ENCODE measurements at places on chromosomes 2 and 18.

GRCh38 chr2:205527801-205528200 is 154.5 kb upstream of the NRP2 start:
- DNase-seq = no peak

DNA sequence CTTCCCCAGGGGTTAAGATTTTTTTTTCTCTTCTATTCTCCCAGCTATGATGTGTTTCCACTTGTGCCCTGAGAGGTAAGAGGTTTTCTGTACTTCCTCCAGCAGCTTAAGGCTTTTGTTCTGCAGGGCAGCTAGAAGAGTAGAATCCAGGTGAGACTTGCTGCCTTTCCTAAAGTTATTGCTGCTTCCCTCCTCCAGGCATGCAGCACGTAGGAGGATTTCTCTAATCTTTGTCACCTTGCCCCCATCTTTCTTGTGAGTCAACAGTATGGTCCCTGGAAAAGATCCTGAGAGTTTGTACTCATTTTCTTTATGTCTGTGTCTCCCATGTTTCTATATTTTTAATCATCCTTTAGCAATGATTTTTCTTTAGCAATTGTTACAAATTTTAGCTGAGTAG is 462.2 kb downstream of the SETBP1 start:
- DNase-seq = no peak

- no peak for DNase-seq
These were observed 44.3 kb downstream of the MYCN start for GRCh38 chr2:15984368-15985255.

DNA sequence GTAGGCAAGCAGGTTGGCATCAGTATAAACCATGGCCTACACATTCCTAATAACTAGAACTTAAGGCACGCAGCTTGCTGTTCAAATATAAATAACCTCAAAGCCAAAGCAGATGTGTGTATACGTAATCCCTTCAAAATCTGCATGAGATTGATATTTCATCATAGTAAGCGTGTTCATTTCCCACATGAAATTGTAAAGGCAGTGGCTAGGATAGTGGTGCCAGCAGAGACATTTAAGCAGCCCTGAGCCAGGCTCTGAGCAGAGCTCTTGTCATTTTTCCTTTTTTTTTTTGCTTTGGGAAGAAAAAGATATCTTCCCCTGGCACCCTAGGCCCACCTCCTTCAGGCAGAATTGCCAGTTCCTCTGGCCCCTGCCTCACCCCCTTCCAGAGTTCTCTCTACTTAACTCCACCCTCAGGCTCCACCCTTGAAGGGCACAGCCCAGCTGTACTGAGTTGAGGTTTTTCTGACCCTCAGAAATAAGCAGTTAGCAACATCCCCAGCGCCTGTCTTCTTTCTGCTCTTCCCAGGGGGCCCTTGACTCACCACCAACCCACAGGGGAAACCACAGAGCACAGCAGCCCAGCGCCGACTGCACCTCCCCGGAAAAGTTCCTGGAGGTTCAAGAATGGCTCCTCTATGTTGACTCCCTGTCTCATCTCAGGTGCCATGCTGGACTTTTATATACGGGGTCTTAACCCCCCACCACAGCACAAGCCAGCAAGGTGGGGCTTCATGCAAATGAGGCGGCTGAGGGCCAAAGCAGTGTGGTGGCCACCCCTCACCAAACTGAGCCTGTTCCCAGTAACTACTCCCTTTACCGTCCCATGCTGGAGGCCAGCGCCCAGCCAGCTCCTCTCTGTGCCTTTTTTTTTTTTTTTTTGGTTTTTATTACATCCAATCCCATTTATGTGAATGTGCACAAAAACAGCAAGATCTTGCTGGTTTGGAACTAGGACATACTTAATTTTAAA is 84.7 kb downstream of the EHD3 start:
- DNase-seq = no peak

DNA sequence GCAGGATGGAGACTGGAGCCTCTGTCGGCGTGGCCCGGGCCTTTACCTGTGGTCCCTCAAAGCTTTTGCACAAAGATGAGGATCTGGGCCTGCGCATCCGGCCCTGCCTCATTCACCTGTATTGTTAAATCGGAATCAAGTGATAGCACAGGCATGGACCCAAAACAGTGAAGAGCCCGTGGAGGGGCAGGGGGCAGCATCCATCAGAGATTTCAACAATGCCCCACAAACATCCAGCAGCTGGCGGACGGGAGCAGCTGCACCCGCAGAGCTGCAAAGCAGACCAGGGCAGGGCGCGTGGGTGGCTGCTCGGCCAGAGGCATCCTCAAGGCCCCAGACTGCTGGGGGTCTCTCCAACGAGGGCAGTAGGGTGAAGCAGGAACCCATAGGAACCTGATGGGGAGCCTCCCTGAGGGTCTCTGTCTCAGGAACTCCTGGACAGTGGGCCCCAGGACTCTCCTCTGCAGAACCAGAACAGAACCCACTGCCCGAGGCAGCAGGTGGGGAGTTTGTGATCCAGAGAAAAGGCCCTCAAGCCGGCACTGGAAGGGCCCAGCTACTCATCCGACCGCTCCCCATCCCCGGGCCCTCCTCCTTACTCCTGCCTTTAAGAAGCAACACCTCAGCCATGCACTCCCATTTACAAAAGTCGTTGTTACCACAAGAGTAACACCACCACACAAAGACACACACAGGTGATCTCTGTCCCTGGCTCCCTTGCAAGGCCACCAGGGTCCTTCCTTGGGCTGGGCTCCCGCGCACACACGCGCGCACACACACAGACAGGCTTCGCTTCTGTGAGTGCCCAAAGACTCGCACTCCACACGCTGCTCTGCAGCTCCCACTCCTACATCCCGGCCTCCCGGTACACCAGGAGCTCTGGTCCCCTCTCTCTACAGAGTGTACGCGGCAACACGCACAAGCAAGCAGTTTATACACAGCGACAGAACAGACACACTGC is 28.8 kb downstream of the HDAC4 start:
- no peak for DNase-seq

GRCh38 chr2:110219496-110220189 is 7.3 kb upstream of the MTLN start:
- DNase-seq = no peak

GRCh38 chr18:3869848-3870247 is 419.9 kb downstream of the TGIF1 start:
- DNase-seq = no peak

DNA sequence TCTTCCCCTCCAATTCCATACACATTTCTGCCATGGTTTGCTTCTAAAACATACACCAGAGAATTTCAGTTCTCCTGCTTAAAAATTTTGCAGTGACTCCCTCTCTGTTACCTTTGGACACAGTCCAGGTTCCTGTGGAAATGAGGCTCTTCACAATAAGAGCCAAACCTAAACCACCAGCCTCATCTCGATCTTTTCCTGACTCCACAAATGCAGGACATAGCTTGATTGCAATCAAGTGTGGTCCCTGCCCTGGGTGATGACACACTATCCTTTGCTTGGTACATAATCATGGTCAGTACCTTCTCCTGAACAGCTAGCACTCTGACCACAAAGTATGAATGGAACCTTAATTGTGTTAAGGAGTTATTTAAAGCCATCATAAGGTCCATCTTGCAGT is 134.9 kb upstream of the CHAC2 start:
- no peak for DNase-seq

DNA sequence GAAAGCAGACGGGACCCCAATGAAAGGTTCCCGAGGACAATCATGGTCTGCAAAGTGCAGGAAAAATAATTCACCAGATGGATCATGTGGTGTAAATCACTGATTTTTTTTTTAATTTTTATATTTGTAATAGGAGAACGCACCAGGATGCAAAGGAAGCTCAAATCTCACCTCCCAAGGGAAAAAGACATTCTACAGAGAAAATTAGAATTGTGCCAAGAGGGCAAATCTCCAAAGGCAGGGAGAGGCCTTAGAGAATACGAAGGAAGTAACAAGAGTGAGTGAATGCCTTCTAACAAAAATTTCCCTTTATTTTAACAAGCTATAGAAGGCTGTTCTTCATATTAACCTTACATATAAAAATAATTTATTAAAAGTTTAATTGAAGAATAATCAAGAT is 90.9 kb downstream of the ANKRD44 start:
- DNase-seq = no peak

GRCh38 chr18:21991886-21992285 is 177.5 kb upstream of the GATA6 start:
- DNase-seq = no peak

DNA sequence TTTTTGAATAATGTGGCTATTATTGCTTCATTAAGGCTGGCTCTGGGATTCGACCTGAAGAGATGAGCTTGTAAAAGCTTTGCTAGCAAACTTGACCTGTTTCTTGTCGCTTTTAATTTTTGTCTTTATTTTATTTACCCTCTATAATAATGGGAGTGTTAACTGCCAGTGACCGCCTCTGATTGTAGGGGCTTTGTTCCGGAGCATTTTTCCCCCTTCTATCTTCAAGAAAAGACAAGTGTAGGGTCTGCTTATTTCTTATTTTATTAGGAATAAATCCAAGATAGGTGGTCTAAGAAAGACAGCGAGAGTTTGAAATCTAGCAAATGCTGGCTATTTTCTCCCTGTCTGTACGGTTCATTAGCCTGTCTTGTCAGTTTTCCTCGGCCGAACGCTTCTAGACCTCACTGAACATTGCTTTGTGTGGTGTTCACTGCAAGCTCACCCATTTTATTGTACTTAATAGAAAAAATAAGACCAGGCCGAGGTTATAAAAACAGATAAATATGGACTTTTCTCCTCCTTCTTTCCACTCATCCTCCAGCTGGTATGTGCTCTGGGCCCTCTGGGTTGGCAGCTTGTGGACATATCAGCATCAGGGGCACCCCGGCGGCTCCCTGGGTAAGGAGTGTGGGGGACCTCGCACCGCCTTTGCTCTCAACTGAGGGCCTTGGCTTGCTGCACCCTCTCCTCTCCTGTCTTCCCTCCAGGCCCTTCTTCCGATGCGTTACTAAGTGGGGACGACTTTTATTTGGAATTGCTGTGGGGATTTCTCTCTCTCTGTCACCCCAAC is 8.5 kb downstream of the MEIS1 start:
- DNase-seq = no peak

DNA sequence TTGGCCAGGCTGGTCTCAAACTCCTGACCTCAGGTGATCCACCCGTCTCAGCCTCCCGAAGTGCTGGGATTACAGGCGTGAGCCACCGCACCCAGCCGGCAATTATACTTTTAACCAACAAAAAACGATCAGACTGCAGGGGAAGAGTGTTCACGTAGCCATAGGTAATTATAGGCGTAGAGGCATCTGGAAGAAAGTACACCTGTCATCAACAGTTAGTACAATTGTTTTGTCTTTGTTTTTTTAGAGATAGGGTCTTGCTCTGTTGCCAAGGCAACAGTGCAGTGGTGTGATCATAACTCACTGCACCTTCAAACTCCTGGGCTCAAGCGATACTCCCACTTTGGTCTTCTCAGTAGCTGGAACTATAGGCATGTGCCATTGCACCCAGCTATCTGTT is 20.0 kb downstream of the ST3GAL5 start:
- no peak for DNase-seq

- DNase-seq = no peak
These were observed 9.2 kb upstream of the CD28 start for GRCh38 chr2:203697190-203697589.

DNA sequence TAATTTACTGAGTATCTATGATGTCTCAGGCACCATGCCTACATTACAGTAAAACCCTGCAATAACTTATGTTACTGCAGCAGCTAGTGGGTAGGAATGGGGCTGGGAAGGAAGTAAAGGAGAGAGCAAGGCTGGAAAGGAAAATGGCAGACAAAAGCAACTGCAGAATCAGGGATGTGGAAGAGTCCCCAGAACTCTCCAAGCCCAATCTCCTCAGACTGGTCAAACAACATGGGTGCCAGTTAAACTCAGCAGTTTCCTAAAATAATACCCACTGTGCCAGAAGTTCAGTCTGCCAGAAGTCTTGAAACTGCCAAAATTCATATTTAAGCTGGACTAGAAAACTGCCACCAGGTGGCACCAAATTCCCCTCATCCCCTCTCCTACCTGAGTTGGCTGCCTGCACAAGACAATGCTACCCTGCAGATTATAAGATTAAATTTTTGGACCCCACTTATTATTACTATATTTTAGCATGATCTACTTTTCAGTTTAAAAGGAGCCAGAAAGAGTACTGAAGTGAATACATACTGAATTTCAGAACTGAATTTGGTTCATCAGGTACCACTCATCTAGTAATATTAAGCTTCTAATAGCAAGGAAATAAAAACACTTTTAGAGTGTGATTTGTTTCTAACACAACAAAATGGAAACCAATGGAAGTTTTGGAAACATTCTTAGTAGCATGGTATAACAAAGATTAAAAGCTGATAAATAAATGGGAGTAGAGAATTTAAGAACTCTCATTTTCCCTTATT is 86.8 kb upstream of the DNER start:
- DNase-seq = peak; percentile 61
